ENCODE measurements at places on chromosomes 1 and 21. TPM values are rescaled to one million over a fixed set of nuclear protein-coding genes. Genes with fewer than 3 reads are reported as not detected.

Gene ADAMTSL4
- total RNA-seq: 6.9 TPM

Gene PBX1
- 11.9 TPM for total RNA-seq

Gene KRTAP12-3
- total RNA-seq: not detected

Gene CHRM3
- total RNA-seq: 0.09 TPM

Gene HCRTR1
- total RNA-seq: not detected

Gene SPRR2F
- total RNA-seq: not detected

Gene SNRNP40
- total RNA-seq: 38.4 TPM

Gene BMP8B
- total RNA-seq: 5.2 TPM

Gene ODF2L
- 9.2 TPM for total RNA-seq

Gene ELAVL4
- not detected for total RNA-seq

Gene ZBTB40
- total RNA-seq: 5.0 TPM

Gene FCRLA
- not detected for total RNA-seq

Gene NCF2
- total RNA-seq: 1.5 TPM

Gene S100A11
- 2,013 TPM for total RNA-seq

Gene KCND3
- not detected for total RNA-seq

Gene PCNX2
- 9.3 TPM for total RNA-seq

Gene OR6K3
- total RNA-seq: not detected

Gene PODN
- total RNA-seq: not detected

Gene S100A2
- total RNA-seq: 24.6 TPM

Gene RCC1
- 70.2 TPM for total RNA-seq

Gene PRAMEF1
- total RNA-seq: 0.07 TPM

Gene GNB1
- 208 TPM for total RNA-seq

Gene SGIP1
- total RNA-seq: not detected

Gene MYOG
- not detected for total RNA-seq

Gene KCNN3
- total RNA-seq: 0.05 TPM

Gene PTPRU
- 8.7 TPM for total RNA-seq

Gene GIPC2
- total RNA-seq: 0.05 TPM

Gene TMEM125
- not detected for total RNA-seq

Gene BRINP3
- not detected for total RNA-seq

Gene TRIM67
- 0.17 TPM for total RNA-seq

Gene KCNA2
- 0.02 TPM for total RNA-seq
